CD4-positive, alpha-beta T cell treated with Interferon alpha-2 for 1 hour (primary cell): ENCODE measurements at places on chromosomes 1 and 21.

DNA sequence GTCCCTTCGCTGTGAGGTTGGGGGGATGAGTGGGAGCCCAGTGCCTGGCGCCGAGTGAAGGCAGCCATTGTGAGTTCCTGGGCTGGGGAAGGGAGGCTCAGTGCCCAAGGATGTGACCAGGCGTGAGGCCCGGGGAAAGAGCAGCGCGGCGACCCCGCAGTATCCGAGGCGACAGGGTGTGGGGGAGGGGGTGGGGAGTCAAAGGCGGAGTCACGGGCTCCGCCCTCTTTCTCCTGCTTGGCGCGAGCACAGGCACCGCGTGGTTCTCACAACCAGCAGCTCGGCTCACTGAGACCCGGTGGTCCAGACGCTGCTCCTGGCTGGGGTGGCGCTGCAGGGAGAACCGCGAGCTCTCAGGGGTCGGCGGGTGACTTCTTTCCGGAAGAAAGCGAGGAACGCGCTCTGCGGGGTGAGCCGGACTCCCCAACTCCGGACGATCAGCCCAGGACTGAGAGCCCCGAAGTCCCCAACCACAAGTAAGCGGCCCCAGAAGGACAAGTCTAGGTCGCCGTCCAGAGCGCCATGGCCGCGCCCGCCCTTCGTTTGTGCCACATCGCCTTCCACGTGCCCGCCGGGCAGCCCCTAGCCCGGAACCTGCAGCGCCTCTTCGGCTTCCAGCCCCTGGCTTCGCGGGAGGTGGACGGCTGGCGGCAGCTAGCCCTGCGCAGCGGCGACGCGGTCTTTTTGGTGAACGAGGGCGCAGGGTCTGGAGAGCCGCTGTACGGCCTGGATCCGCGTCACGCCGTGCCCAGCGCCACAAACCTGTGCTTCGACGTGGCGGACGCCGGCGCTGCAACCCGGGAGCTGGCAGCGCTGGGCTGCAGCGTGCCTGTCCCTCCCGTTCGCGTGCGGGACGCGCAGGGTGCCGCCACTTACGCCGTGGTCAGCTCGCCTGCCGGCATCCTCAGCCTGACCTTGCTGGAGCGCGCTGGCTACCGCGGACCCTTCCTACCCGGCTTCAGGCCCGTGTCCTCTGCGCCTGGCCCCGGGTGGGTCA lies at the start of gene HPDL:
Gene HPDL (plus strand): TSS at position 269 of the 997 bp plus-strand sequence. CDS start 254 bp downstream, at position 523.
- peak; percentile 52 for DNase-seq

DNA sequence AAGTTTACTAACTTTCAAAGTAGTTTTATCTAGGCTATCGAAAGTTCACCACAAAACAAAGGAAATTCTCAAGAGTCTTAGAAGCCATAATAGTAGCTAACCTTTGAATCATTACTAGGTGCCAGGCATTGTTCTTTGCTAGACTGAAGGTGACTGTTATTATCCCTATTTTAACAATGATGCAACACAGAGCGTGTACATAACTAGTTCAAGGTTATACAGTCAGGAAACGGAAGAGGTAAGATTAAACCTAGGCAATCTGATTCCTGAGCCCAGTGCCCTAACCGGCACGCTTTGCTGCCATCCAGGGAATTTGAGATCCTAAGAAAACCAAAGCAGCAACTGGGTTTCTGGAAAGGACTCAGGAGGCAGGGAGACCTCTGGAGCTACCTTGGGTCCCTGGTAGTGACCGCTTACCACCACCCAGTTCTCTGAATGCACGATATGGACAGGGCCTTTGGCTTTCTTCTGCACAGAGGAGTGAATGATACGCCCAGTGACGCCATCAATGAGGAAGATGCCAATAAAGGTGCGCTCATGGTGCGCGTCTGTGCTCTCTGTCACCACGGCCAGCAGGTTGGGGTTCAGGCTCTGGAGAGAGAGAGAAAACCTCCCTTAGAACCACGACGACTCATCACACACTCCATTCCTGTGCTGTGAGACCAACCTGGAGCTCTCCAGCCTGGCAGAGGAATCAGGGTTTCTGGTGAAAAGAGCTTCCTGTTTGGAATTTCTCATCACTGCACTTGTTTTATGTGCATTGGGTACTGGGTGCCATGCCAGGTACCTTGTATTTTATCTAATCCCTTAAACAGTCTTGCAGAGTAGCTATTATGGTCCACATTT lies 13.1 kb upstream of the UBR4 start:
- DNase-seq, result no peak

DNA sequence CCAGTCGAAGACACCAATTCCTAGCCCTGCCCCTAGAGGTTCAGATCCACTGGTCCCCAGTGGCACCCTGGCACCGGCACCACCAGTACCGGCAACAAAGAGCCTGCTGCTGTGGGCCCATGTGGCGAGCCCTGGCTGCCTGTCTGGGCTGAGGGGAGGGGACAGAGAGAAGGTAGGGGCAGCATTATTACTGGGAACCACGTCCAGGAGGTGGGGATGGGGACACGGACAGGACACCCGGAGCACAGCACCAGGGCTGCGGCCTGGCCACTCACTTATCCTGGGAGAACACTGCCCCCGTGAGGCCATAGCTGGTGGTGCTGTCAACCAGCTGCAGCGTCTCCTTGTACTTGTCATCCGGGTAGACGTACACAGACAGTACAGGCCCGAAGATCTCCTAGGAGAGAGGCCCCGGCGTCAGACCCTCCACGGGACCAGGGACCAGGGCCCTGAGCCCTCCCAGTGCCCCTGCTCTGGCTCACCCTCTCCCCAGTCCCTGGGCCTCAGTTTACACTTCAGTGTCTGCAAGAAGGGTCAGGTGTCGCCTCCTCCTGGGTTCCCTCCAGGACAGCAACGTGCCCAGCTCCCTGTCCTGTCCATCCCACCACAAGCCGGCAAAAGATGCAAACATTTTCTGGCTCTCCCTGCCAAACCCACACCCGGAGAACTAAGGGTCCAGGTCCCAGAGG lies 15.8 kb upstream of the TAS1R2 start:
- peak; percentile 67 for DNase-seq

- DNase-seq, result no peak
These were observed 32.2 kb upstream of the IL20 start for GRCh38 chr1:206833106-206833680.

DNA sequence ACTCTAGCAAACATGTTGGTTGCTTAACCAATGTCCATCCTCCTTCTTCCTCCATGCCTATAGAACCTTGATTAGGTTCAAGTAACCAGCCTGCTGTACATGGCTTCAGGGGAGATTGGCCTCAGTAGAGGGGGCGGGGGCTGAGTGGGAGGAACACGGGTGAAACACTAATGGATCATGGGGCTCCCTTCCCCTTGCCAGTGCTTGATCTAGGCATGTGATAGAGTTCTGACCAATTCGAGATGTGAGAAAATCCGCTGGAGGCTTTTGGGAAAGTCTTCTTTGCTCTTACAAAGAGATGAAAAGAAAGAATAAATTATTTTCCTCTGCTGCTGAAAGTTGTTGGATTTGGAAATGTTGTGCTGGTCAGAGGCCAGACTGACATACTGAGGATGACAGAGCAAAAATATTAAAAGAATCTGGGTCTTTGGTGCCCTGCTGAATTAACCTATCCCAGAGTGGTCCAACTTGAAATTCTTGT lies 5.2 kb upstream of the OTUD7B start:
- no peak for DNase-seq

DNA sequence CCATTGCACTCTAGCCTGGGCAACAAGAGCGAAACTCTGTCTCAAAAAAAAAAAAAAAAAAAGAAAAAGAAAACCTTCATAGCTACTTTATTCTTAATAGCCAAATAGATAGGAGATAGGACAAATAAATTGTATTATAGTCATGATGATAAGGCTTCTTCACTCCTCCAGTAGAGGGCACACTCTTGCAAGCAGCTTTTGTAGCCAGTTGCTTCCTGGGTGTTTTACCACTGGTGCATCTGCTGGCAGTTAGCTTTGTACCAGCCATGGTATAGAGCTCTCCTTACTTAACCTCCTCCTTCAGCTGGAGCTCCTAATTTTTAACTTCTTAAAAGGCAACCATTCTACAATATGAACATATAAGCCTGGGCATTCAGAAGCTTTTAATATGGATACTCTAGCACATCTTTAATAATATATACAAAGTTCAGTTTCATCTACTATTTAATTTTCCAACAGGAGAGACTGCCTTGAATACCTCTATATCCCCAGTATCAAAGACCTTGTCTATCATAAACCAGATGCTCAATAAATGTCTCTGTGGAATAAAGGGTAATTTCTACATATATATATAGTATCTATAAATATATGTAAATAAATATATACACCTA lies 35.8 kb downstream of the EVI5 start:
- peak; percentile 29 for DNase-seq

DNA sequence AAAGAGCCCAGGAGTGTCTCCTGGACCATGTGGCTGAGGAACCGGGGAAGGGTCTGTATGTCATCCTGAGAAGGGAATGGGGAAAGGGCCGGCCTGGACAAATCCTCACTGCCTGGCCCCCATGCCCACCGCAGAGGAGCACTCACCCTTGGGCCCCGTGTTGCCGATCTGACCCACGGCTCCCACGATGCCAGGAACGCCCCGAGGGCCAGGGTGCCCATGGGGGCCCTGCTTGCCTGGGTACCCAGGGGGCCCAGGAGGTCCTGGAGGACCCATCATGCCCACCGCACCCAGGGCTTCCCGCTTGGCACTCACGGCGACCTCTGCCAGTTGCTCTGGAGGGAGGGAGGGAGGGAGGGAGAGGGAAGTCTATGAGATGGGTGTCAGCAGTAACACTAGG lies 14.6 kb downstream of the COL9A2 start:
- no peak for DNase-seq

DNA sequence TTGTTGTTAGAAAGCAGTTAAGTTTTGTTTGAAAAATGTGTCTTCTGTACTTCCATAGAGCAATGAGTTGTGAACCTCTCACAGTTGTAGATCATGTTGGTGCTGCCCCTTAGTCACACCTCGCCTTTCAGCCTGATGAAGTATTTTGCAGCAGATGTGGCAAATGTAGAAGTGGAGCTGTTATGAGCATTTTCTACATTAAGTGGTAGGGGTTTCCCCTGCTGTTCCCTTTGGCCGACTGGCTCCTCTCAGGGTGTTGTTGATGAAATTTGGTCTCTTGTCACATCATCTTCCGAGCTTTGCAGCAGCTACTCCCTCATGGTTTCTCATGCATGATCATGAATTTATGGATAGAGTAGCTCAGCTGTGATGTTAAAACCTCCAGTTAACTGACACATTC lies 33.6 kb upstream of the DENND1B start:
- no peak for DNase-seq

DNA sequence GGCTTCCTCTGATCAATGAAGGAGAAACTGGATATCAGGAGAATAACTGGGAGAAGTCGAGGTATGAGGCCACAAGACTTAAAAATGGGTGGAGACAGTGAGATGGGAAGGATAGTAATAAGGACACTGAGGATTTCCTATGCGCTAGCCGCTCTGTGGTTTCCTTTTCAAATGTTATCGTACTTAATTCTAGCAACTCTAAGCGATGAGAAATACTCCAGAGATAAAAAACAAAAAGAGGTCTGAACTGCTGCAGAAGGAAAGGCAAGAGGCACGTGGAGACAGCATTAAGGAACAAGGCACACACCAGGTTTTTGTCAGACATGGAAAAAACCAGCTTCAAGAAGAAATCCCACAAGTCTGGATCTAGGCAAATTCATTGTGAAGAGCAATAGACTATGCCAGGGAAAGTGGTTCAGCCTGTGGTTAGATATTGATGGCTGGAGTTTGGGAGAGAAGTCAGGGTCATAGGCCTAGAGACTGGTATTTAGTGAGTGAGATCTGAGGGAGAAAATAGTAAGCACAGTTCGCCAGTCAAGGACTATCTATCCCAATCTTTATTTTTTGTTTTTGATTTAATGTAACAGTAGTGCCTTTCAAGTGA lies 5.3 kb downstream of the CLCA2 start:
- DNase-seq, result no peak

DNA sequence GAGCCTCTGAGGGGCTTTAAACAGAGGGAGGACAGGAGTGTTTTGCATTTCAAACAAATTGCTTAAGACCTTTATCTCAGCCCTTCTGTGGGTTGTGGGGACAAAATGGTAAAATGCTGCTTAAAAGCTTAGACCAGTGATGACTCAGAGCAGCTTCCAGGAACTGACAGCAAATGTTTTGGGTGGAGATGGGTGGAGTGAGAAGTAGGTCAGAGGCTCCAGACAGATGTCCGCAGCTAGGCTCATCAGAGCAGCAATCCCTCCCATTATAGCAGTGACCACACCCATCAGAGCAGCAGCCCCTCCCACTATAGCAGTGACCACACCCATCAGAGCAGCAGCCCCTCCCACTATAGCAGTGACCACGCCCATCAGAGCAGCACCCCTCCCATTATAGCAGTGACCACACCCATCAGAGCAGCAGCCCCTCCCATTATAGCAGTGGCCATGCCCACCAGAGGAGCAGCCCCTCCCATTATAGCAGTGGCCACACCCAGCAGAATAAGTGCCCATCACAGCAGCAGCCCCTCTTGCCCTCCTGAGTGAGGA lies 532.2 kb downstream of the MATN1 start:
- peak; percentile 69 for DNase-seq

GRCh38 chr1:232142403-232143314 lies 487.3 kb downstream of the SIPA1L2 start:
- no peak for DNase-seq

DNA sequence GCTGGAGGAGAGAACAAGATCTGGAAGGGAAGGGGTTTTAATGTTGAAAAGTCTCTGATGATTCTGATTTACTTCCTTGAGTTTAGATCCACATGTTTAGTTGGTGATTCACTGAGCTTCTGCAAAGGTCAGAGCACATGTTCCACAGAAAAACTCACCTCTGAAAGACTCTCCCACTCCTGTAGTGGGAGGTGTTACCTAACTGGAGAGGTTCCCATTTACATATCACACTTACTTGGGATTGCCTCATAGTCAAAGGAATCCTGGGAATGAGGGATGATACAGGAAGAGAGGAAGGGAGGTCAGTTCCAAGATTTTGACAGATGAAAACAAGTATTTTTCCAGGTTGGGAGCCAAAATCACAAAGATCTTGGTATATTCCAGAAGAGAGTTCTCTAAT lies 2.7 kb upstream of the NTNG1 start:
- no peak for DNase-seq

DNA sequence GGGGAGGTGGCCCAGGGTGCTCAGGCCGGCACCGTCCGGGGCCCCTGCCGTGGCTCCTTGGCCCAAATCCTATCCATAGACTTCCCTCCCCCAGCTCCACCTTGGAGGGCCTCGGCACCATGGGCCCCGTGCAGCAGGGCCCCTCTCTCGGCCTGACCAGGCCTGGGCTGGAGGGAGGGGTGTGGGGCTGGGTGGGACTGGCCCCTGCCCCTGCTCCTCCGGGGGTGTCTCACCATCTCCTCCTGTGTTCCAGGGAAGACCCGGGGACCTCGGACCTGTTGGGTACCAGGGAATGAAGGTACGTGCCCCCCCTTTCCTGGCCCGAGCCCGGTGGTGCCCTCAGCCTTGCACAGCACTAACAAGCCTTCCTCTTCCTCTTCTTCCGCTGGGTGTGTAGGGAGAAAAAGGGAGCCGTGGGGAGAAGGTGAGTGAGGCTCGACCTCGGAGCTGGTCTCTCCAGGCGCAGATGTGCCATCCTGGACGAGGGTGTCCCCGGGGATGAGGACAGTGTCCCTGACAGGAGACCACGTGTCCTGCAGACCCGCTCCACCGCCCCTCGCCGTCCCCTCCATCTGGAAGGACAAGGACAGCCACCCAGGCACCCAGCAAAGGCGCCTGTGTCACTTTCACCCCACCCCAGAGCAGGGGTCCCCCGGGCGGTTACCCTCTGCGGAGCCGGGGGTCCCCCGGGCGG lies 7.9 kb downstream of the COL6A1 start:
- no peak for DNase-seq
